Prostate gland (tissue), 2 donors: ENCODE measurements at places on chromosomes 6 and 20. TPM values are rescaled to one million over a fixed set of nuclear protein-coding genes. Genes with fewer than 3 reads are reported as not detected.

Gene WFDC2
- 100.0 TPM for total RNA-seq

GRCh38 chr6:159887146-159887545, 3.6 kb upstream of the MAS1 start:
- no peak for DNase-seq
- no peaks in the 10 kb centered on the region for H3K4me1 ChIP-seq
- no peak overlapping the region for H3K4me3 ChIP-seq
- no peaks in the 10 kb centered on the region for H3K27me3 ChIP-seq

- H3K27me3 ChIP-seq, result no peaks in the 10 kb centered on the region
- no peaks in the 10 kb centered on the region for H3K4me1 ChIP-seq
- no peak overlapping the region for H3K4me3 ChIP-seq
- no peaks in the 10 kb centered on the region for H3K36me3 ChIP-seq
Observed at GRCh38 chr6:143765422-143766184, 77.5 kb upstream of the LTV1 start.

GRCh38 chr6:115214283-115214682, 846.4 kb downstream of the FRK start:
- no peaks in the 10 kb centered on the region for H3K36me3 ChIP-seq
- H3K27me3 ChIP-seq, result no peaks in the 10 kb centered on the region
- no peaks in the 10 kb centered on the region for H3K4me1 ChIP-seq
- DNase-seq, result no peak
- no peak overlapping the region for H3K4me3 ChIP-seq
